ENCODE measurements at places on chromosomes 11 and 22. TPM values are rescaled to one million over a fixed set of nuclear protein-coding genes. Genes with fewer than 3 reads are reported as not detected.

DNA sequence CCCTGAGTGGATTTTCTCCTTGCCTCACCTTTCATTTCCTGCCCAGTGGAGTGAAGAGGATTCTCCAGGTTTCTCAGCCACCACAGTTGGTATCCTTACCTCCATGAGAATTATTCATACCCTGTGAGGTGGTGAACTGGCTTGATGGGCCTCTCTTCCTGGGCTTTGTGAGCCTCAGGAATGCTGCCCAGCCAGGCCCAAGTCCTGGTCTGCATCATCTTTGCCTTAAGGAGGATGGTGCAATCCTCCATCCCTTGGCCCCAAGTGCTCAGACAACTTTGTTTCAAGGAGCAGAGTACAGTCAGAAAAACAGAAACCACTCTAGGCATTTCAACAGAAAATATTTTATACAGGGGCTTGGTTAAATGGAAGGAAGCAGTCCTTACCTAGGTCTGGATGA is 114.2 kb upstream of the CADM1 start:
- DNase-seq = no peak

GRCh38 chr11:103315248-103315647 is 206.0 kb downstream of the DYNC2H1 start:
- DNase-seq = no peak

TPST2 gene
- total RNA-seq = 14.2 TPM

GRCh38 chr11:117646411-117646810 is 150.6 kb downstream of the DSCAML1 start:
- no peak for DNase-seq

DNA sequence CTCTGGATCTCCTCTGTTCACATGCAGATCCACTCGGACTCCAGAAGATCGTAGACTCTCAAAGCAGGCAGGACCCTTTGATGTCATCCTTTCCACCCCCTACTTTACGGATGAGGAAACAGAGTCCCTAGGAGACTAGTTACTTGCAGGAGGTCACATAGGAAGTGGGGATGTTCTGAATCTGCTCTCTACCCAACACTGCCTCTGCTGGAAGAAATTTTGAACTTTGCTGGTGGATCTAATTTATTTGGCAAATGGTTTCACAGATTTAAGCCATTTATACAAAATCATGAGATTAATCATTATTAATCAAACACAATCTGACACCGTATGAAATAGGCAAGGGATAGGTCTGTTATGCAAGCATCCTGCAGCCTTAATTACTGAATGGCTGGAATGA is 55.0 kb upstream of the USP47 start:
- no peak for DNase-seq

- DNase-seq = no peak
Observed at GRCh38 chr11:2466069-2466801, 21.4 kb downstream of the KCNQ1 start.

- no peak for DNase-seq
Observed at GRCh38 chr11:1341928-1342524, 32.6 kb upstream of the TOLLIP start.

DNA sequence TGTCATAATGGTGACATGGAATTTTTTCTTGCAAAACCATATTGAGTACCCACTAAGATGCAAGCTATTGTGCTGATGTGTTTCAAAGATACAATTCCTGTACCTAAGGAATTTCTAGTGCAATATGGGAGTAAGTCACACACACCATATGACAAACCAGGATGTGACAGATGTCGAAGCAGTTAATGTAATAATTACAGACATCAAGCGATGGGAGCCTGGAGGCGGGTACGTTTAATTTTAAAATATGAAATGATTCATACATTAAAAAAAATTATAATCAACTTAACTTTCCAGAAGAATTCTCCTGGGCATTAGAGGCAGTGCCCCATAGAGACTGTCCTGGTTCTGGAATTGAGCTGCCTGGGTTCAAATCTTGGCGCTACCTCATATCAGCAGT is 6.0 kb downstream of the SYCE3 start:
- no peak for DNase-seq

MCHR1 gene
- total RNA-seq = not detected

DNA sequence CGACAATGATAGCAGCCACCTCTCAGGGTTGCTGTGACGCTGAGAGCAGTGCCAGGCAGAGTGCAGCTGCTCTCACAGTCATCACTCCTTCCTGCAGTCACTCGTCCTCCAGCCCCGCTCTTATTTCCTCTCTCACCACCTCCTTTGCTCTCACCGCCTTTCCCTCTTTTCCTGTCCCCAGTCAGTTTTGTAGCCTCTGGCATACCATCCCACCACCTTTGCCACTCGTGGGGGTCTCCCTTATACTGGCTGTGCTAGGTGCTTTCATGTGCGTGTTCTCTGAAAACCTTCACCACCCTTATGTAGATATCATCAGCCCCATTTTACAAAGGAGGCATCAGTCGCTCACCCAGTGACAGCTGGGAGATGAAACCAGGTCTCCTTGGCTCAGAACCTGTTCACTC is 19.3 kb upstream of the ST3GAL4 start:
- DNase-seq = no peak

DNA sequence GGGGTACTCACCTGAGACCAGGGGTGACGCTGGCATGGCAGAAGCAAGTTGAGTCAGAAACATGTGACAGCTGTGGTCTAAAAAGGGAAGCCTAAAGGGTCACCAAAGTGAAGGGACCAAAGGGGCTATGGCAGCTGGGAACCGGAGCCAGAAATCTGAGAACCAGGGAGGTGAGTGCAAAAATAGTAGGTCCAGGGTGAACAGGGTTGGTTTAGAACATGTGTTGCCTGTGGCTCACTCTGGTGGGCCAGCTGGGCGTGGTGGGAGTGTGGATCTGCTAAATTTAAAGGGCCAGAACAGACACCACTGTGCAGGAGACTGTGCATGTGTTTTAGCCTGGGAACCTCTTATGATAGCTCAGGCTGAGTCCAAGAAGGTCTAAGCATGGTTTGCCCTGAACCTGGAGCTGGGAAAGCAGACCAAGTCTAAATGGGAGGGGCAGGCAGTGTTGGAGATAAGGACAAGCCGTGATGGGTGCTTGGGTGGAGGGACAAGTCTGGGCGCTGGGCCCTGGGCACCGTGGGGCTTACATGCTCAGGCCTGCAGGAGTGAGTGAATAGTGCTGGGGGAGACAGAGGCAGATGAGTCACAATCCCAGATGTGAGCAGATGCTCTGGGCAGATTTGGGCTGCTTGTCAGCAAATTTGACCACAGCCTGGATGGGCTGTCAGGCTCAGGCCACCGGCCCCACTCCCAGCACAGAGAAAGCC is 41.4 kb upstream of the ZBED5 start:
- no peak for DNase-seq

- no peak for DNase-seq
Observed at GRCh38 chr22:34486381-34486780, 566.1 kb upstream of the LARGE1 start.

SAA4 gene
- total RNA-seq = not detected

DGAT2 gene
- total RNA-seq = 3.0 TPM

DNA sequence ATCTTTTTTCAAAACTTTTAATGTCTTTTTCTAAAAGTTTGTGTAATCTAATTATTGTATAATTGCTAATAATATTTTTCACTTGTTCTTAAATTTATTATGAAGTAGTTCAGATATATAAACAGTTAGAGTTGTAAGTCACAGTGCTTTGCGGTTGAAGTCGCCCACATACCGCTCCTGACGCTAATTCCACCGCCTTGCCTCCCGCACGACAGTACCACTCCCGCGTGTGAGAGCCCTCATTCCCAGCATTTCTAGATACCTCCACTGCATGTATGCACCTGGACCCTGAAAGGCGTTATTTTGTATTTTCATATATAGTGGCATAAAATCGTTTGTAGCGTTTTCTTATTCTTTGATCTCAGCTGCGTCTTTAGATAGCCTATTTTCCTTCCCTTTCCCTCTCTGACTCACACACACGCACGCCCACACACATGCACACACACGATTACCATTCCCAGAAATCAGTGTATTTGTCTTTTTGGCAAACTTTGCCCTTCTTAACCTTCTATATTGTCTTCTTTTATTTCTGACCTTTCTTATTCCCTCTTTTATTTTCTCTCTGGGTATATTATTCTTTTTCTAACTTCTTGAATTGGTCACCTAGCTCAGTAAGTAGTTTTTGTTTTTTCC is 56.4 kb upstream of the PITPNB start:
- DNase-seq = no peak

DNA sequence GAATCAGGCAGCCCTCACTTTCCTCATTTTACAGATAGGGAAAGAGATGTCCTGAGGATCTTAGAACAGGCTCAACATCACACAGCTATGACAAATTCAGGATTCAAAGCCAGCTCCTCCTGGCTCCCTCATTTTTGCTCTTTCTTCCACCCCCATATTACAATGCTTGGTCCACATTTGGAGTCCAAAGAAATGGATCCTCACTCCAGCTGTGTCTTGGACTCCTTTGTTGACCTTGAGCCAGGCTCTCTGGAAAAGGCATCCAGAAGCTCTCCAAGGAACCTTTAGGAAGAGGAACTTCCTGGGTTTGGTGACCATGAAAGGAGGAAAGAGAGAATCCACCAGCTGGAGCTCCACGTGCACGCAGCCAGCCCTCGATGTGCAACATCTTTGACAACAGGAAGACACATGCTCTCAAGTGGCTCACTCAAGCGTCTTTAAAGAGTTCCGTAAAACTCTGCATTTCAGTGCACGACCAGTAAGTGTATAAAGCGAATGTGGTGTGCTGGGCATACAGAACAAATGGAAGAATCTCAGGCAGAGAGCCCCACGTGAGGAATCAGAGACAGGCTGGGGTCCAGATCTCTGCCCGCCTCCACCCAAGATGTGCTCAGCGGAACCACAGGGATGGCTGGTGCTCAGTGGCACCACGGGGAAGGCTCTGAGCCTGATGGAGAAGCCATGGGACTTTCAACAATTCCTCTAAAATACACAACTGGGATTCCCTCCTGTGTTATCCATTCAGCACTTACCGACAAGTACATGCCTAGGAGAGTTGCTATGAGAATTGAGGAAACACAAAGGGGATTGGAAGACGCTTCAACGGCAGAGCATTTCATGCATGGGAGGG is 48.4 kb downstream of the ISX start:
- no peak for DNase-seq

DNA sequence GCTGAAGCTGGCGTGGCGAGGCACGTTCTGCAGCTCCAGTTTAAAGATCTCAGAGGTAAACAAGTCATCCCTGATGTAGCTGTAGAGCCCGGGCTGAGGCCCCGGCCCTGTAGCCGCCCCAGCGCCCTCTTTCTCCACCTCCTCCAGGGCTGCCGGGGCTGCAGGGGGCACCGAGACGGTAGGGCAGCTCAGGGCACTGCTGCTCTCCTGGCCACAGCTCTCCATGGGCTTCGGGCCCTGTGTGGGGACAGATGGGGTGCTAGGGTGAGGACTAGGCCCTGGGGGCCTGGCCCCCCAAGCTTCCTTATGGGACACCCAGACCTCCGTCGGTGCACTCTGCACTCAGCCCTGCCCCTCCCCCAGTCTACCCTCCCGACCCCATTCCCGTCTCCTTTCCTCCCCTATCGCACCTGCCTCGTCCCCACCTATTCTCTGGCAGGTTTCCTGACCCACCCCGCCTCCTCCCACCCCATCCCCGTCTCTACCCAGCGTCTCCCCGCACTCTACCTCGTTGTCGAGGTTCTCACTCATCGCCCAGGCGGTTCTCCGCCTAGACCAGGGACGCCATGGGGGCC is 559 bp downstream of the RANBP1 start:
- no peak for DNase-seq

DNA sequence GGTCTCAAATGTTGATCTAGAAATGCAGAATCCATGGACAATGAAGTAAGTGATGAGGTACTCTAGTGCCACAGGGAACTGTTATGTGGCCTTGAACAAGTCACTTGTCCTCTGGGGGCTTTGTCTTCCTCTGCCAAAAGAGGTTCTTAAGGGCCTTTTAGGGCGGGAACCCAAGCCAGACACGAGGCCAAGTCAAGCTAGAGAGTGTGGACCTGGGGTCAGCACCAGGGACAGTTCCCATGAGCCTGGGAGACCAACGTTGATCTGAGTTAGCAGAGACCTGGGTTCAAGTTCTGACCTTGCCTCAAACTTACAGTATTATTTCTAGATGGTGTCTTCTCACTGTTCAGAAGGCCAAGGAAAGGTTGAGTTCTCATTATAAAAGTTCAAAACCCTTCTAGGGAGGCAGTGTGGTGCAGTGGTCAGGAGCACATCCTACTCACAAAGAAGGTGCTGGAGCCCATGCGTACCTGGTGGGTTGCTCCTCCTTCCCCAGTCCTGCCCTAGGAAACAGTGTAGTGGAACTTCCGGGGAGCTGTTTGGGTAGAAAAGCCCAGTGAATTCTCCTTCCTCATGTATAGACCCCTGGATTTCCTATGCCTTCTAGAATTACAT is 121.5 kb downstream of the CHST1 start:
- DNase-seq = no peak

MUC2 gene
- total RNA-seq = not detected

TSPAN18 gene
- total RNA-seq = 1.1 TPM

CDHR5 gene
- not detected for total RNA-seq

GRCh38 chr11:78594814-78595213 is 20.1 kb upstream of the NARS2 start:
- no peak for DNase-seq

Measured in activated T-helper 2 cell treated with anti-CD3 and anti-CD28 coated beads, Interferon-gamma antibody, Interleukin-2, Interleukin-4, amounts not matched to agents 10 μg/mL and 5 μg/mL and 100 μg/mL, durations not matched to agents 14 hours and 24 hours and 36 hours (primary cell).